Cardiac muscle cell (in vitro differentiated cells and primary cell): ENCODE measurements at places on chromosomes 11 and 22. TPM values are rescaled to one million over a fixed set of nuclear protein-coding genes. Genes with fewer than 3 reads are reported as not detected.

Gene C1QTNF5
- total RNA-seq = 3.4 and 8.0 TPM in 2 replicates

Gene TBX1
- total RNA-seq = 0.12 and 0.35 TPM in 2 replicates

Gene ACAT1
- total RNA-seq = 123 and 139 TPM in 2 replicates

Gene USP35
- total RNA-seq = 25.1 and 35.0 TPM in 2 replicates

Gene SAC3D1
- total RNA-seq = 22.3 and 24.6 TPM in 2 replicates

Gene SLC43A1
- 13.3 and 24.6 TPM in 2 replicates for total RNA-seq

Gene CD248
- 7.9 and 11.4 TPM in 2 replicates for total RNA-seq

Gene OR10D3
- total RNA-seq = not detected in 2 replicates

Gene KDM4E
- not detected in 2 replicates for total RNA-seq

DNA sequence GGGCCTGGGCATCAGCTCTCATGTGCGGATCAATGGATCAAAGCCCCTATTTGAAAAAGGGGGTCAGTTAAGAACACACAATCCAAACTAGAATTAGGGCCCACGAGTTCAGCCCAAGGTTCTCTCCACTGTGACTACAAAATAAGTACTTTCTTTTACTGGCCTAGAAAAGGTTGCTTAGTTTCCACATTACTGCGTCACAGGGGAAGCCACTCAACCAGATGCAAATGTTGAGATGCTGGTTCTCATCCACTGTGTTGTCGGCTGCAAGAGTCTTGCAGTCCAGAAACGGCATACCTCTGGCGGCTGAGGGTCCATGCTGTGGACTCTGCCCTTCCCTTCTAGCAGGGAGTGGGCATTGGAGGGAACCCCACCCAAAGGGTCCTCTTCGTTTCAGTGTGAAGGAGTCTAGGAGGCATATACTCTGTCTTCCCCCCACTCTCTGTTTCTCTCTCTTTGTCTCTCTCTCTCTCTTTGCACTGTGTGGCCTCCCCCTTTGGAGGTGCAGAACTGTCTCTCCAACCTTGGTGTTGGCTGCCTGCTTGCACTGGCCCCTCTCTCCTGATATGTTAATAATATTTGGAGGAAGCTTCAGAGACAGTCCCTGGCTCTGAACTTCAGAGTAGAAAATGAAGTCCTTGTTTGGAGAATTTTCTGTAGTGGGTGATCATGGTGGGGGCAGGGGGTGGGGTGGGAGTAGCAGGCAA lies 99.0 kb upstream of the NNMT start:
- H3K27me3 ChIP-seq = no peaks in the 10 kb centered on the region
- DNase-seq = no peak
- no peaks in the 10 kb centered on the region for H3K36me3 ChIP-seq
- H3K4me1 ChIP-seq = peaks cover 42% of the 10 kb centered on the region

DNA sequence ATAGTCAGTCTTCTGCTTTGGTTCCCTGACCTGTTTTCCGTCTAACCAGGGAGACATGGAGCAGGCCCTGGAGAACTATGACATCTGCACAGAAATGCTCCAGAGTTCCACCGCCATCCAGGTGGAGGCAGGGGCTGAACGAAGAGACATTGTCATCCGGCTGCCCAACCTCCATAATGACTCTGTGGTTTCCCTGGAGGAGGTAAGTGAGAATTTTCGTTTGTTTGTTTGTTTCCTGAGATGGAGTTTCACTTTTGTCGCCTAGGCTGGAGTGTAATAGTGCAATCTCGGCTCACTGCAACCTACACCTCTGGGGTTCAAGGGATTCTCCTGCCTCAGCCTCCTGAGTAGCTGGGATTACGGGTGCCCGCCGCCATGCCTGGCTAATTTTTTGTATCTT lies 52.9 kb downstream of the CABIN1 start:
- no peak for DNase-seq
- no peak overlapping the region for H3K4me3 ChIP-seq
- H3K27me3 ChIP-seq = no peaks in the 10 kb centered on the region

DNA sequence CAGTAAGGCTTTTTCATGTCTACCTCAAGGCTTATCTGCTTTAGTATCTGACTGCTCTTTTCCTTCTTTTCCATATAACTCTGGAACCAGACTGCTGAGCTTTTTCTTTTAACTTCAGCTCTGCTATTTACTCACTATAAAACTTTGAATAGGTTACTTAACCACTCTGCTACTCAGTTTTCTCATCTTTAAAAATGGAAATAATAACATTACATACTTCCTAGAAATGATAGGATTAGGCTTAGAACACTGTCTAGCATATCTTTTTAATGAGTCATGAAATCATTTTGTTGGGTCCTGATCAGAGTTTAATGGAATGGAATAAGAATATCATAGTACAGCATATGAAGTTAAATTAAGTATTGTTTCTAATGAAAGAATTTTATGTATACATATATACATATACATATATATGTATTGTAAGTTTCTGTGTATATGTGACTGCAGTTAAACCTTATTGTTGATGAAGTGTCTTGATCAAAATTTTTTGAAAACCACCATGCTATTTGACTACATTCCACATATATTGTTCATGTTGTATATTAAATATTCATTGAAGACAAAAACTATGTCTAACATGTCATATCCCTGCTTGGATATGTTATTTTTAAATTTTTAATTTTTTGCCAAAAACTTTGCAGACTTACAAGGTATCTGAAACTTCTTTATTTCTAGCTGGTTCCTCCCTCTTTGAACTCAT lies 120.2 kb downstream of the METTL15 start:
- H3K4me3 ChIP-seq = no peak overlapping the region
- no peaks in the 10 kb centered on the region for H3K27me3 ChIP-seq
- no peak for DNase-seq
- no peaks in the 10 kb centered on the region for H3K36me3 ChIP-seq
- H3K4me1 ChIP-seq = peaks cover 9% of the 10 kb centered on the region
- no peak overlapping the region for H3K27ac ChIP-seq

DNA sequence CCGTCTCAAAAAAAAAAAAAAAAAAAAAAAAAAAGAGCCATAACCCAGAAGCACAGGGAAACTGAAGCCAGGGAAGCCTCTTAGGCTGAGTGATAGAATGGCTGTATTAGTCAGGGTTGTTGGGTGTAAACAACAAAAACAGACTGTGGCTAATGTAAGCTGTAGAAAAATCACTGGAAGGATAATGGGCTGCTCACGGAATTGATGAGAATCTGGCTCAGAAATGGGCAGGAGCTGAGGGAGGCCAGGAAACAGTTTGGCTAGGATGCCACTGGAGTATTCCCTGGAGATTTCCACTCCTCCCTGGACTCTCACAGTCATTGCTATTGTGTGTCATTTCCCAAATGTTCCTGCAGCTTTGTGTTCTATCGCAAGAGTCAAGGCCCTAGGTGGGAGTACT lies 22.4 kb downstream of the SLC22A6 start:
- no peak for DNase-seq
- no peaks in the 10 kb centered on the region for H3K36me3 ChIP-seq
- no peak overlapping the region for H3K4me3 ChIP-seq
- no peak overlapping the region for H3K27ac ChIP-seq

DNA sequence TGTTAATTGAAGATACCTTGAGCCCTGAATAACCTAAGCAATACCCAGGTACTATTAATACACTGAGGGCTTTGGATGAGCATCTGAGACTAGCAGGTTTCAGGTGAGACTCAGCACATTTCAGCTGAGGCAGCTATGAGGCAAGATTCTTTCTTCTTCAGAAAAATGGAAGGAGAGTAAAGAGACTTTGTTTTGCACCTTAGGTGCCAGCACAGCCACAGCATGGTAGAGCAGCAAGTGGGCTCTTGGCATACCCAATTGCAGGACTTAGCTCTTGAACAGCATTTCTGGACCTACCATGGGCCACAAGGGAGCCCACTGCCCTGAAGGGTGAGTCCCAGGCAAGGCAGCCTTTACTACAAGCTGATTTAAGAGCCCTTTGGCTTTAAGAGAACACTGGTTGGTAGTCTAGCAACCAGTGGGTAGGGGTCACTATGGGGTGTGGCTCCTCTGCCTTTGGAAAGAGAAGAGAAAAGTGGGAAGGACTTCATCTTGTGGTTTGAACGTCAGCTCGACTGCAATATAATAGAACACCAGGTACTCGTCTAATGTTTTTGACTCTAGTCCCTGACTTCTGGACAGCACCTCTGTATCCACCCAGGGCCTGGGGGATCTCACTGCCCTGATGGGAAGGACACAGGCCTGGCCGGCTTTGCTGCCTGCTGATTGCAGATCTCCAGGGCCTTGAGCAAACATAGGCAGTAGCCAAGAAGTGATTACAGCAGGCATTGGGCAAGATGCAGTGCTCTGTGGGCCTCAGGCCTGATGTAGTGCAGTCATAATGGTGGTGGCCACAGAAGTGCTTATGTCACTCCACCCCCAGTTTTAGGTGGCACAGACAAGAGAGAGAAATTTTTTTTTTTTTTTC lies 73.3 kb downstream of the GLYATL1 start:
- H3K4me3 ChIP-seq = no peak overlapping the region
- H3K36me3 ChIP-seq = no peaks in the 10 kb centered on the region
- H3K4me1 ChIP-seq = no peaks in the 10 kb centered on the region
- H3K27ac ChIP-seq = no peak overlapping the region
- H3K27me3 ChIP-seq = no peaks in the 10 kb centered on the region

- no peaks in the 10 kb centered on the region for H3K4me1 ChIP-seq
- no peaks in the 10 kb centered on the region for H3K36me3 ChIP-seq
- no peak overlapping the region for H3K27ac ChIP-seq
- H3K27me3 ChIP-seq = peaks cover 84% of the 10 kb centered on the region
Measured at GRCh38 chr11:19595840-19596751, 116.5 kb upstream of the NAV2 start.

DNA sequence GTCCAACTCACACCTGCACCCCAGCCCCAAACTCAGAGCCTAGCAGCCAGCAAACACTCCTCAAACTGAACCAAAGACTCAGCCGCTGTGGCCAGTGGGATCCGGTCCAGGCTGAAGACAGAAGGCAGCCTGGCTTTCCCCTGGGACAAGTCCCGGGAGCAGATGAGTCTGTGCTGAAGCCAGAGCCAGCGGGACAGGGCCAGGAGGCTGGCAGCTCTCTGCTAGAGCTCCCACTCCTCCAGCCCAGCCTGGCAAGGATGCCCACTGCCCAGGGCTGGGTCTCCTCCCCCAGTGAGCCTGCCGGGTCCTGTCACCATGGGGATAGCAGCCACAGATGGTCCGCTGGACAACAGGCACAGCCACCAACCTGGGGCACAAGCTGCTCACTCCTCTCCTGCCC lies 42.9 kb upstream of the PRR5 start:
- H3K36me3 ChIP-seq = no peaks in the 10 kb centered on the region
- H3K27me3 ChIP-seq = no peaks in the 10 kb centered on the region
- no peak overlapping the region for H3K27ac ChIP-seq

GRCh38 chr22:21959274-21960074 lies 6.8 kb upstream of the PPM1F start:
- no peak overlapping the region for H3K27ac ChIP-seq
- DNase-seq = no peak
- no peak overlapping the region for H3K4me3 ChIP-seq
- peaks cover 23% of the 10 kb centered on the region for H3K36me3 ChIP-seq
- no peaks in the 10 kb centered on the region for H3K4me1 ChIP-seq

DNA sequence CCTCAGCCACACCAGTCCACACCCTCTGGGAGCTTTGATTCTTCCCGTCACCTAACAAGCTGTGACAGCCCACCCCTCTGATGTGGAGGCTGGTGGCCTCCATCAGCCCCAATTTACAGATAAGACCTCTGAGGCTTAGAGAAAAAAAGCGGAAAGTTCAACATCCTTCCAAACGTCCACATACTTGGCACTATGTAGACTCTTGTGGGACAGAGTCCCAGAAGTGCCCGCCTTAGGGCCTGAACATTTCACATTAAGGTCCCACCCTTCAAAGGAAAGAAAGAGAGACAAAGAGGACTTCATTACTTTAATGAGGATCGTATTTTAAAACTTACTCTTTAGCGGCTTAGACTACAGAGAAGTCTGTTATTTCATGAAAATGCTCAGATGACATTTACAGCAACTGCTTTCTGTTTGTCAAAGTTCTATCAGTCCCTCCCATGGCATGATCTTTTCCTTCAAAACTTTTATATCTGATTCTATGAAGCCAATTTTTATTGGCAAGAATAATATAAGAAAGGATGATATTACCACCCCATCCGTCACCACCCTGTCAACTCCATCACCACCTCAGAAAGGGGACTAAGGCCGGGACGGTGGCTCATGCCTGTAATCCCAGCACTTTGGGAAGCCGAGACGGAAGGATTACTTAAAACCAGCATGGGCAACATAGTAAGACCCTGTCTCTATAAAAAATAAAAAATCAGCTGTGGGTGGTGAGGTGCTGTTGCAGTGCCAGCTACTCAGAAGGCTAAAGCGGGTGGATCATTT lies 15.7 kb upstream of the SCGB1A1 start:
- no peak for DNase-seq
- H3K36me3 ChIP-seq = no peaks in the 10 kb centered on the region
- no peak overlapping the region for H3K27ac ChIP-seq

GRCh38 chr11:64870176-64870892 lies 8.1 kb downstream of the EHD1 start:
- peak overlapping the region; percentile 97 for H3K27ac ChIP-seq
- peaks cover 61% of the 10 kb centered on the region for H3K4me1 ChIP-seq
- no peak overlapping the region for H3K4me3 ChIP-seq
- H3K36me3 ChIP-seq = peaks cover 5% of the 10 kb centered on the region

GRCh38 chr11:8768625-8769333 lies 86.2 kb downstream of the RPL27A start:
- no peak overlapping the region for H3K27ac ChIP-seq
- H3K27me3 ChIP-seq = no peaks in the 10 kb centered on the region
- no peaks in the 10 kb centered on the region for H3K36me3 ChIP-seq
- peak; percentile 56 for DNase-seq

DNA sequence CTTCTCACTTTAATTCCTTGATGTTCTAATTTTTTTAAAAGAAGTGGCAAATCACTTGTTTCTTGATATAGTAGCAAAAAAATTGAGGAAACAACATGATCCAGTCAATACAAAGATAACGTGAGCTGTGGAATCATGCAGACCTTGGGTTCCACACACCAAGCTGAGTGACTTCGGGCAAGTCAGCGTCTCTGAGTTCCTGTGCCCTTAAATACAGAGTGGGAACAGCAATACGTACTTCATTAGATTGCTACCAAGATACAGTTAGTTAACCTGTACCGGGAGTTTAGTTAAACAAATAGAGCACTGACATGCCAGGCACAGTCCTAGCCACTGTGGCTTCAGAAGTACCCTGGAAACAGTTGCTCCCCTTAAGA lies 58.5 kb downstream of the PPP2R1B start:
- H3K27me3 ChIP-seq = no peaks in the 10 kb centered on the region
- H3K4me3 ChIP-seq = no peak overlapping the region
- DNase-seq = no peak

GRCh38 chr11:96237766-96238266 lies 105.2 kb downstream of the MAML2 start:
- peaks cover 22% of the 10 kb centered on the region for H3K4me1 ChIP-seq
- no peak overlapping the region for H3K4me3 ChIP-seq
- H3K27me3 ChIP-seq = no peaks in the 10 kb centered on the region
- no peak overlapping the region for H3K27ac ChIP-seq
- no peak for DNase-seq
